ENCODE measurements at places on chromosomes 7 and 10. TPM values are rescaled to one million over a fixed set of nuclear protein-coding genes. Genes with fewer than 3 reads are reported as not detected.

Gene ETV1
- total RNA-seq, result 1.1 TPM

Gene CALML3
- total RNA-seq, result not detected

Gene ALOX5
- 7.5 TPM for total RNA-seq

Gene DLX6
- total RNA-seq, result not detected

Gene GDF2
- total RNA-seq, result not detected

Gene RASA4B
- 0.48 TPM for total RNA-seq

DNA sequence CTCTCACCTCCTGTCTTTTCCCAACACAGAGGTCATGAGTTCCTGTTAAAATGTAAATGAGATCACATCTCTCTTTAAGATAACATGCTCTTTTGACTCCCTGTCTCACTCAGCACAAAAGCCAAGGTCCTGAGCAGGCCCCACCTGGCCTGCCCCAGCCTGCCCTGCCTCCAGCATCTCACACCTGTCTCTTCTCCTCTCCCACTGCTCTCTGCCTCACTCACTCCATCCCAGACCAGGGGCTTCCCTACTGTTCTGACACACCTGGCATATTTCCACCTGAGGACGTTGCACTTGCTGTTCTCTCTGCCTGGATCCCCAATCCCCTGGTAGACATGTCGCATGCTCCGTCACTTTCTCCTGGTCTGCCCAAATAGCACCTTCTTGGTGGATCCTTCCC, 285.0 kb upstream of the ZMIZ1 start:
- H3K27ac ChIP-seq, result no peak overlapping the region
- H3K36me3 ChIP-seq, result no peaks in the 10 kb centered on the region
- H3K4me1 ChIP-seq, result no peaks in the 10 kb centered on the region
- no peak for DNase-seq
- H3K4me3 ChIP-seq, result no peak overlapping the region
- peaks cover 14% of the 10 kb centered on the region for H3K27me3 ChIP-seq

DNA sequence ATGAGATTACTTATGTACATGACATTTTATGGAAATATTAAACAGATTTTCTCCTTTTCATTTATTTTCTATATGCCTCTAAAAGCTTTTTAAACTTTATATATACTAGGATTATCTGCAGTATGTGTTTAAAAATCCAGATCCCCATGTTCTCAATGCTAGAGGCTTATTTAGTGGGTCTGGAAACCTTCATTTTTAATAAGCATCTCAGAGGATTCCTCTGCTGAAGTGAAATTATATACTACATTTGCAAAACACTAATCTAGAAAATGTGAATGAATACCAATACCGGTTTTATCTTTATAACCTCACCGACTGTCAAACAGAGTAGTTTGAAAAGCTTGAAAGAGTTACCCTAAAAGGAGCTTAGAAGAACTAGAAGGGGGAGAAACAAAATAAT, 863.8 kb upstream of the ZWINT start:
- H3K4me1 ChIP-seq, result no peaks in the 10 kb centered on the region
- H3K27ac ChIP-seq, result no peak overlapping the region
- no peaks in the 10 kb centered on the region for H3K36me3 ChIP-seq
- no peak for DNase-seq
- H3K4me3 ChIP-seq, result no peak overlapping the region

DNA sequence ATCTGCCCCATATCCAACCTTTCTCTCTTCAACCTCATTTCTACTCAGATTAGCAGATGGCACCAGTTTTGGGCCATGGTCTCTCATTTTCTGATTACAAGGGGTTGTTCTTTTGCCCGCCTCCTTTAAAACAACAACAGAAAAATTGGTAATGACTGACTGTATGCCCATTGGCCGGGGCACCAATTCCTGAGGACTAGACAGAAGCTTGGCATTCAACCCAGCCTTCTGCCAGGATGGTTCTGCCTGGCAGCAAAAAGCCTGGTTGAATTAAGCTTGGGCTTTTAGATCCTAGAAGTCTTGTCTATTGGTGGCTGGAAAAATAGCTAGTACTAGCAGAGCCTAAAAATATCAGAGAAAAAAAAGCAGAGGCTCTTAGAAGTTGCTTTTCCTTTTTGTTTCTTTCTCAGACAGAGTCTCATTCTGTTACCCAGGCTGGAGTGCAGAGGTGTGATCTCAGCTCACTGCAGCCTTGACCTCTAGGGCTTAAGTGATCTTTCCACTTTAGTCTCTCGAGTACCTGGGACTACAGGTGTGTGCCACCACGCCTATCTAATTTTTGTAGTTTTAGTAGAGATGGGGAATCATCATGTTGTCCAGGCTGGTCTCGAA, 402.6 kb downstream of the AUTS2 start:
- DNase-seq, result no peak
- no peaks in the 10 kb centered on the region for H3K27me3 ChIP-seq
- no peak overlapping the region for H3K27ac ChIP-seq

DNA sequence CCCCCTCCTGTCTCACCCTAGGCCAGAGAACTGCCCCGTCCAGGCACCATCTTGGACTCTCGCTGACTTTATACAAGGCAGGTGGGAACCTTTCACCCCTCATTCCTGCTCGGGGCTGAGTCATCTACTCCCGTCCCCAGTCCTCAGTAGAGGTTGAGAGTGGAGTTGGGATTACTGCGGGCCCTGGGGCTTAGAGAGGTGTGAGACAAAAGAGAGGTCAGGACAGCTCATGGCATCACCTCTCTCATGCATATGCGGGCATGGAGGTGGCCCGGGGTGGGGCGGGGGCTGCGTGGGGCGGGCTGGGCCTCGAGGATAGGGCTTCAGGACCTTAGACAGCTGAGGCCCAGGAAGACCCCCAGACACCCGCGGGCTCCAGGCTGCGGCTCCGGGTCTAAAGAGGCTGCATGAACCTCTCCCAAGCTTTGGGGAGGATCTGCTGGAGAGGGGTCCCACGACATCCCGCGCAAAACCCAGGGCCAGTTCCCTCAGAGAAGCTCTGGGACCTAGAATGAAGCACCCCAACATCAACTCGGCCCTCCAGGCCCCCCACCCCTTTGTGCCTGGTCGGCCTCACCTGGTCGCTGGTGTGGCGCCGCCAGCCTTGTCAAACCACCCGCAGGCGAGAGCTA, 317 bp downstream of the PDZD7 start:
- H3K27ac ChIP-seq, result peak overlapping the region; percentile 61
- H3K4me1 ChIP-seq, result peaks cover 22% of the 10 kb centered on the region
- peak overlapping the region; percentile 93 for H3K4me3 ChIP-seq
- DNase-seq, result no peak
- H3K36me3 ChIP-seq, result no peaks in the 10 kb centered on the region
- peaks cover 2% of the 10 kb centered on the region for H3K27me3 ChIP-seq

GRCh38 chr7:108813251-108814014, 243.8 kb downstream of the DNAJB9 start:
- no peaks in the 10 kb centered on the region for H3K4me1 ChIP-seq
- DNase-seq, result no peak
- H3K36me3 ChIP-seq, result no peaks in the 10 kb centered on the region
- H3K27ac ChIP-seq, result no peak overlapping the region
- H3K4me3 ChIP-seq, result no peak overlapping the region

GRCh38 chr10:35639728-35640401, 2.2 kb downstream of the FZD8 start:
- no peaks in the 10 kb centered on the region for H3K36me3 ChIP-seq
- H3K27me3 ChIP-seq, result peaks cover 49% of the 10 kb centered on the region
- peaks cover 18% of the 10 kb centered on the region for H3K4me1 ChIP-seq
- DNase-seq, result no peak

DNA sequence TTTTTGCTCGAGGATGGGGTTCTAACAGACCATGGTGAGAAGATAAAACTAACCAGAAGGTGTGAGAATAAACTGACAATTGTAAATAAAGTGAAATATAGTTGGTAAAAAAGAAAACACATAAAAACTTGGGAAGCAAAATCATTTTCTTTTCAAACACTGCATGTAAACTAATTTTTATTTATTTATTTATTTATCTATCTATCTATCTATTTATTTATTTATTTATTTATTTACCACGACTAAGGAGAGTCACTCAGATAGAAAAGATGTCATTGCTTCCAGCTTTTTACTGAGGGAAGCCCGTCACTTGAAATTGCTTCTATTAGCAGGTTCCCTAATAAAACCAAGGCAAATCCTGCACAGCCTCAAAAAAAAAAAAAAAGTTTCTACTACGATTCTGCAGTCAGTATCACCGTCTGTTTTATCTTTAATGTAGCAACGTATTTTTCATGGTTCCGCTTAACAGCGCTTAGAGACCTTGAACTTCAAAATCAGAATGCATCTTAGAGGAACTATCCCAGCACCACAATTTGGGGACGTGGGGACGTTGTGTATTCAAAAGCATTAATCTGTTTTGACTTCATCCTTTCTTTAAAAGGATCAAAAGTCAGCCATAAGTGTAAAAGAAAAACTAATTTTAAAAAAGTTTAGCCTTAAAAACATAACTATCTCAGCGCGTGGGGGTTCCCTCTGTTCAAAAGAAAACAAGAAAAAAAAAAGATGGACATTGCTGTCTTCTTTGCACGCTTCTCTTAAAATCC, 33.3 kb upstream of the EBLN1 start:
- DNase-seq, result no peak
- H3K27ac ChIP-seq, result peak overlapping the region; percentile 89
- peaks cover 19% of the 10 kb centered on the region for H3K4me1 ChIP-seq
- H3K36me3 ChIP-seq, result peaks cover 7% of the 10 kb centered on the region

DNA sequence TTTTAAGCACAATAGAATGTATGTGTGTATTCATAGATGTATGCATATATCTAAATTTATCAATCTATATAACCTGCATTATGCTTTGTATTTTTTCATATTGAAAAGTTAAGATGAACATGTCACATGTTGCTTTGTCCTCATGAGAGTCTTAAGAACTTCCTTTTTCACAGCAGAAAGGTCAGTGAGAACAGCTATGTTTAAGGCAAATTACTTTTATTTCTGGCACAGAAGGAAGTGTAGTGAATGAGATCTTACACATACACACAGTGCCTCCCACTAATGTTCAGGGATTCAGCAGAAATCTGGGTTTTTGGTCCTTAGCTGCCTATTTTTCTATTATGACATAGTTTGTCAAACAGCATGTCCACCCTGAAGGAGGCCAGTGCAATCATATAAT, 134.8 kb downstream of the TMEM26 start:
- H3K4me3 ChIP-seq, result no peak overlapping the region
- no peak for DNase-seq
- peaks cover 13% of the 10 kb centered on the region for H3K4me1 ChIP-seq
- no peaks in the 10 kb centered on the region for H3K36me3 ChIP-seq
- H3K27ac ChIP-seq, result no peak overlapping the region

DNA sequence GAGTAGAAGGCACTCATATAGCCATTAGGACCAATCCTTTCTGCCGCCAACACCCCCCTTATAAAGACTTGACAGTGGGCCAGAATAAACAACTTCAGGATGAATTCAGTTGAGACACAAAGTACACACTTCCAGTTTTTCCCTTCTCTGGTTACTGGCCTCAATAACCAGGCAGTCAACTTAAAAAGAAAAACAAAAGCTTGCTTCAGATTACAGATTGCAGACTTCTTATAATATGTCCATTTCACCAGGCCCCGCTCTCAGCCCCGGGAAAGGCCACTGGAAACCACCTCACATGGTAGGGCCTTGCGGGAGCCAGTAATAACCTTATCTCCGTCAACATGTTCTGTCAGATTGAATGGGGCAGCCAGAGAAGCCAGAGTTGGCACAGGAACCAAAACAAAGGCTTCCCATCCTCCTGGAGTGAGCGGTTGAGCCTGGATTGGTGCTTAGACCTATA, 108.8 kb downstream of the EGFR start:
- no peak for DNase-seq
- no peak overlapping the region for H3K27ac ChIP-seq
- H3K36me3 ChIP-seq, result no peaks in the 10 kb centered on the region
- no peak overlapping the region for H3K4me3 ChIP-seq
- peaks cover 2% of the 10 kb centered on the region for H3K4me1 ChIP-seq

DNA sequence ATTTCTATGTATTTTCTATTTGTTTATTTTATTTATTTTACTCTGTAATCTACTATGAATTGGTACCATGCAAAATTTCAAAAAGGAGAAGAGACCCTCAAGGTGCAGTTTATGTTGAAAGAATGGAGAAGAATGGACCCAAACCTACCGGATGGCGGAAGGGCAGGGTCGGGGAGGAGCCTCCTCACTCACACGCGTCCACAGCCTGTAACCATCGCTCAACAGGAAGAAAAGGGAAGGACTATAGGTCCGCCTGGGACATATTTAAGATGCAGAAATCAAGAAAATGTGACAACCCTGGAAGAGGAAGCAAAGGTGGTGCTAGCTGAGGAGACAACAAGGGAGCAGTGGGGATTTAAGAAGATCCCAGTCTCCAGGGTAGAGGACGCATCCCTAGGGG, 158.4 kb downstream of the COBL start:
- no peaks in the 10 kb centered on the region for H3K36me3 ChIP-seq
- H3K27me3 ChIP-seq, result peaks cover 20% of the 10 kb centered on the region
- no peak overlapping the region for H3K27ac ChIP-seq
- H3K4me3 ChIP-seq, result no peak overlapping the region
- no peaks in the 10 kb centered on the region for H3K4me1 ChIP-seq

DNA sequence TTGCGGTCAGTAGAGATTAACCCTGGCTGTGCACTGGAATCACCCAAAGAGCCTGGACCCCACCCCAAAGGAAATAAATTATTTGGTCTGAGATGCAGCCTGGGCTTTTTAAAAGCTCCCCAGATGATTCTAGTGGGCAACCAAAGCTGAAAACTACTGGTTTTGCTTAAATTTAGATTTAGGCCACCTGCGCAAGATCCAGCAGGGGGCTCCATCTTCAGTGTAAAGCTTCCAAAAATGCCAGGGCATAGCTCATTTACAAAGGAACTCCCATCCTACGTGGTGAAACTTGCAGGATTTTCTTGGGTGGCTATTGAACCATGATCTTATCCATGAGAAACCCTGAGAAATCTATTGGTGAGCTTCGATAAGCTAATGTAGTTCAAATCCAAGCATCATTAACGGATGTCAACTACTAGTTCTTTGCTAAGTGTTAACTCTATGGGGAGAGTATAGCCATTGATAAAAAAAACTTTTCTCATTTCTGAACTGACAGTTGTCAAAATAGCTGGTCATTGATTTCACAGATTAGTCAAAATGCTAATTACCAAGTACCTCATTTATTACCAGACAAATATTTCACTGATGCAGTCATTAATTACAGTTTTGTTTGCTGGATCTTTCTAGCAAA, 315.3 kb downstream of the LHFPL3 start:
- H3K36me3 ChIP-seq, result no peaks in the 10 kb centered on the region
- H3K4me1 ChIP-seq, result no peaks in the 10 kb centered on the region
- DNase-seq, result no peak
